ENCODE measurements at places on chromosomes 16 and 17.

DNA sequence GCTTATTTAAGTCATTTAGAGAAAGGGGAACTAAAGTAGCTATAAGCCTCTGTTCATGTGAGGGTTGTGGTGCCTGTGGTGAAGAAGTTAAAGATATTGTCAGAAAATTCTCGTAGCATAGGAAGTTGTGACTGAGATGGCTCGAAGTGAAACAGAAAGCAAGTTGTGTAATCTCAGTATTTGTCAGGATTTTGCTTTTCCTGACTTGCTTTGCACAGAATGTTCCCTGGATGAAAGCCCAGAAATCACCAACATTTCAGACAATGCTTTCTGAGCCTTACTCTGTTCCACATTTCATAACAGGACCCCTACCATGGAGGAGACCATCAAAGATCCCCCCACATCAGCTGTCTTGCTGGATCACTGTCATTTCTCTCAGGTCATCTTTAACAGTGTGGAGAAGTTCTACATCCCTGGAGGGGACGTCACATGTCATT, 10.6 kb downstream of the CALCOCO2 start:
- DNase-seq, result peak; percentile 92

GRCh38 chr17:38947189-38947588, 20.0 kb downstream of the FBXO47 start:
- DNase-seq, result no peak

GRCh38 chr17:59651346-59651745, 31.7 kb downstream of the CLTC start:
- peak; percentile 50 for DNase-seq

- DNase-seq, result peak; percentile 6
These were observed 256.6 kb downstream of the CPPED1 start for GRCh38 chr16:12546918-12547607.

GRCh38 chr16:80720804-80721371, 83.5 kb downstream of the CDYL2 start:
- DNase-seq, result peak; percentile 9

DNA sequence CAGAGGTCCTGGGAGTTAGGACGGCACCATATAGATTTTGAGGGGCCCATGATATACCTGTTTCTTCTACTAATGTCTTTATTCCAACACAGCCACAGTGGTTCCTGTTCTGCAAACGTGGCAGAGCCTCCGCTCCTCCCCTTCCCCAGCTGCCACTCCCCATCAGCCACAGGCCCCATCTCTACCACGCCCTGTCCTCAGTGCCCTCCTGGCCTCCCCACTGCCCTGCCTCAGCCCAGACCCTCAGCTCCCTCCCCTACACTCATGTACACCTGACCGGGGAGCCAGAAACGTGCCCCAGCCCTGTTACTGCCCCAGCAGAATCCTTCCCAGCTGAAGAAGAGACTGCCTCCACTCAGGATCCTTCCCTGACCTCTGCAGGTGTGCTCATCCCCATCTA, 11.9 kb upstream of the RBFOX3 start:
- DNase-seq, result no peak

DNA sequence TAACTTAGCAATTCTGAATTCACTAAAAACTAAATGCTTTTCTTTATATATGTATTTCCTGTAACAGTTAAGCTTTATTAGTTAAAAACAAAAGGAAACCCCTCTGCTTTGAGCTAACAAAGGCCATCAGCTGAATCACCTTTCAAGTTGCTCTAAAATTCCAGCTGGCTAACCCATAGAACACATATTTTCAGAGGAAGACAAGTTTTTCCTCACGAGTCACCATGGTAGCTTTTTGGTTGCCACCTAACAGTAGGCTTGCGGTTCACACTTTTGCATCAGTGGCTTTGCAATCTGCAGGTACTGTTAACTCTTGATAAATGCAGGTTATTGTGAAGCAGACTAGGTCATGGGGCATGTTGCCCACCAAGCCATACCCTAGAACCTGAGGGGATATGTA, 57.6 kb upstream of the IRX5 start:
- DNase-seq, result no peak

DNA sequence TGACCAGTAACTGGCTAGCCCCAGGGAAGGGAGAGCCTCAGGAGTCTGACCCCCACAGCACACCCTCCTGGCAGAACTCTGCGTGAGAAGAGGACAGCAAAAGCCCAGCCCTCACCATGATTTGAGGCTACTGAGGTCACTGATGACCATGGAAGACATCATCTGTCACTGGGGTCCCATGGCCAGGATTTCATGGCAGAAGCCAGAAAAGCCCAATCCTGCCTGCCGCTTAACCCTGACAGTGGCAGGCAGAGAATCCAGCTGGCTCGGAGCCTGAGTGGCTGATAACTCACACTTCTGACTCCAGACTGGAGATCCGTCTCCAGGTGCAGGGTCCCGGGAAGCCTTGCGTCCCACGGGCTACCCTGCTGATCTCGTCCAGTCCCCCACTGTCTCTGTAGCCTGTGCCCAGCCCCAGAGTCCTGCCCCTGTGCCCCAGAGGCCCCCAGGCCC, 17.5 kb downstream of the GRIN2C start:
- DNase-seq, result no peak

- no peak for DNase-seq
These were observed 10.0 kb downstream of the C16orf96 start for GRCh38 chr16:4566144-4566543.

- no peak for DNase-seq
These were observed 9.7 kb downstream of the ADGRG3 start for GRCh38 chr16:57677622-57678369.

DNA sequence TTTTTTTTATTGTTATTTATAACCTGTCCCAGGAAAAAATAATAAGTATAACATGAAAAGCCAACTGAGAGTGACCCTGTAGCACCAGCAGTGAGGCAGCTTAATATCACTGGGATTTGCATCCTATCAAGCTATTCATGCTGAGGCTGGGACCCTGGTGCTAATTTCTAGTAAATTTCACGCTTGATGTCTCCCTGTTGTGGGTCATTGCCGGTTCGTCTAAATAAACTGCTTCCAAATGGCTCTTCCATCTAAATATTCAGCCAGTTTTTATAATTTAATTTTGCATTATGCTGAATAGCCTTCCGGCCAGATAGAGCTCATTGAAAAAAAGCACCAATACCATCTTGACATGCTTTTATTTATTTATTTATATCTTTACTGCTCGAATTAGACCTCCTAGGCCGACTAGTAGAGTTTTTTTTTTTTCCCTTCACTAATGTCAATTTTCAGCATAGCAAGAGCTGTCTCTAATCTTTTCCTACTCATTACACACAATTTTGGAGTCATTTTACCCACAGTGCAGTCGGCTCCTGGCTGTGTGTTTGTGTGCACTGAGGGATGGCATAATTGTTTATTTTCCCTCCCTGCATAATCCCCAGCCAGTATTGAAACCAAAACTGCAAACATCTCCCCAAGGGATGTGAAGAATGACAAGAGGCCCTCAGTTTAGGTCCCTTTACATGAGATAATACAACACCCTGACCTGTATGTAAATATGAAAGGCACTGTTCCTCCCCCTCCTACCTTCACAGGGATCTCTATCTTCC, 168.8 kb downstream of the AATF start:
- peak; percentile 55 for DNase-seq

- no peak for DNase-seq
These were observed 21.0 kb upstream of the RAP1GAP2 start for GRCh38 chr17:2775206-2775605.

DNA sequence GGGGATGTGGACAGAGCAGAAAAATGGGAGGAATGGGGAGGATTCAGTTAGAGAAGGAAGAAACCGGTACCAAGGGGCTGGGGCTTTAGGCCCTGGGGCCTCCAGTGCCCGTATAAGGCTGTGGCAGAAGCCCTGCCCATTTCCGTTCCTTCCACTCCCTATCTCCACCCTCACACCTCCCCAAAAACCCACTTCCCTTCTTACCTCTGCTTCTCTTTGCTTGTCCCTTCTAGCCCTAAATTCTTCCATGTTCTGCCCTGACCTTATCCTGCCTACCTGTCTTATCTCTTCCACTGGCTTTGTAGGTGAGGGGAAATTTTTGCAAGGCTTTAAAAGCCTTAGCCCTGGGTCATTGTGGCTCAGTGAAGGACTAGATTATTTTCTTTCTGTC, 4.1 kb downstream of the RNF167 start:
- no peak for DNase-seq

- peak; percentile 6 for DNase-seq
These were observed 14.4 kb downstream of the KIF2B start for GRCh38 chr17:53837131-53837530.

DNA sequence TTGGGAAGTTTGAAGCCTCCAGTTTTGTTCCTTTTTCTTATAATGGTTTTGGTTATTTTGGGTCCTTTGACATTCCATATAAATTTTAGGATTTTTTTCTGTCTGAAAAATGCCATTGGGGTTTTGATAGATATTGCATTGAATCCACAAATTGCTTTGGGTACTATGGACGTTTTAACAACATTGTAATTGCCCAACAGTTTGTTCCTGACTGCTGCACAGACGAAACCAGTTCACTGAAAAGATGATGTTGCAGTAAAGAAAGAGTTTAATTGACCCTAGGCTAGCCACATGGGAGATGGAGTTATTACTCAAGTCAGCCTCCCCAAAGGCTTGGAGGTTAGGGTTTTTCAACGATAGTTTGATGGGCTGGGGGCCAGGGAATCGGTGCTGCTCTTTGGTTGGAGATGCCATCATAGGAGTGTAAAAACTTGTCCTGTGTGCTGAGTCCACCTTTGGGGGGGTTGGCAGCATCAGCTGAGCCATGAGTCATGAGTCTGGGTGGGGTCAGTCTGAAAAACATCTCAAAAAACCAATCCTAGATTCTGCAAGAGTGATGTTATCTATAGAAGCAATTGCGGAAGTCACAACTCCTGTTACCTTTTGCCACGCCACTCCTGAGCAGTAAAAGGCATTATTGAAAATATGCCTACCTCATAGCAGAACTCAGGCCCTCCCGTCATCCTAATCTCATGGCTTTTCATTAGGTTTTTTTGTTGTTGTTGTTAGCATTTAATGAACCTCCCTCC, 2.7 kb upstream of the PRSS41 start:
- DNase-seq, result no peak

DNA sequence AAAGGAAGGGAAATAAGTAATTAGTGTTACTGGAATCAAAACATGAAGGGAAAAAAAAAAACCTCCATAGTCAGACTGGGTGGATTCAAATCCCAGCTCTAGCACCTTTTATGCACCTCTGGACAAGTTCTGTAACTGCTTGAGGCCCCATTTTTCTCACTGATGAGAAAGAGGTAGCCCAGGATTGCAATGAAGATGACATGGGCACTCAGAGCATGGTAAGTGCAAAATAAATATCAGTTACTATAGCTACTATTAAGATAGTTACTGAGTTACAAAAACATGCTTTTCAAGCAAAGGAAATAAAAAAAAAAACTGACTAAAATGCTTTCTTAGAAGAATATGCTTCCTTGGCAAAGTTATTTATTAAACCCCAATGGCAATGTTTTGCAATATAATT, 58.8 kb downstream of the CEP95 start:
- DNase-seq, result no peak

DNA sequence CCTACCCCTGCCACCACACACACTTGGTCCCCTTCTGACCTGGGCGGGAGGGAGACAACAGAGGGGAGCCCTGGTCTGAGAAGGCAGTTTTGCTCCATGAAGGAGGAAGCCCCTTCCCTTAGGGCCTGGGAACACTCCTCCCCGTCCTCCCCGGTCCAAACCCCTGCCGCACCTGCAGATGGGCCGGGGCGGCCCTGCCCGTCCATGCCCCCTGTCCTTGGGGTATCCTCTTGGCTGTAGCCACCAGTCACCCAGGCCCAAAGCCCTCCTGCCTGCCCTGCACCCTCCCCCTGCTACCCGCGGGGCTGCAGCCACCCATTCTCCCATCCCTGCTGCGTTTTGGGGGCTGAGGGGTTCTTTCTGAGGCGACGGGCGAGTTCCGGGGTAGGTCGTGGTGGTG, 33.9 kb downstream of the GSE1 start:
- DNase-seq, result no peak

GRCh38 chr16:86951831-86952598, 365.2 kb downstream of the C16orf95 start:
- peak; percentile 97 for DNase-seq

GRCh38 chr17:7133424-7133823, 18.8 kb upstream of the ASGR2 start:
- no peak for DNase-seq

DNA sequence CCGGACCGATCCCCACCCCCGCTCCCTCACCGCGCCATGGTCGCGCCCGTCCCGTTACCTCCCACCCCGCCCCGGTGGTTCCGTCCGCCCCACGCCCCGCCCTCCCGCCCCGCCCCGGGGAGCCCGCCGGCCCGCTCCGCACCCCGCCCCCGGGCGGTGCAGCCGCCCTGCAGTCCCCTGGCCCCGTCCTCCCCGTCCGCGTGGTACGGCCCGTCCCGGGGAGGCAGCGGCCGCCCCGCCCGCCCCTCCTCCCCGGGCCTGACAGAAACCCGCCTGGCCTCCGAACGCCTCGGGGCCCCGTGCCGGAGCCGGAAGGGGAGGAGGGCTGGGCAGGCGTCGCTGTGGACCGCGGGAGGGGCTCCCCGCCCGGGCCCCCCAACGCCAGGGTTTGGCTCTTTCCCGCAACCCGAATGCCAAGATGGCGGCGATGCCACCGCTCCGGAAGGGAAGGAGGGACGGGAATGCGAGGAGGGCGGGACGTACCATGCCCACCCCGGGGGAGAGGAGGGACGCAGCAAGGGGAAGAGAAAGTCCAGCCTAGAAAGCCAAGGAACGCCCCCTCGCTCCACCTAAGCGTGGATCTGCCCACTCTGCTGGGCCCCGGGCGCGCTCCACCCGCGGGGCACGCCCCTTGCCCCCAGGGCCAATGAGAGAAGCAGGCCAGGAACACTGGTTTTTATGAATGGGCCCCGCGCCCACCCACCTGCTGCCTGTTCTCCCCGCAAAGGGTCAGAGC, at the start of gene PIP4K2B:
TSS of gene PIP4K2B (minus strand) at position 56 of the 736 bp plus-strand sequence. CDS start 132 bp downstream, outside the sequence.
- peak; percentile 99 for DNase-seq

DNA sequence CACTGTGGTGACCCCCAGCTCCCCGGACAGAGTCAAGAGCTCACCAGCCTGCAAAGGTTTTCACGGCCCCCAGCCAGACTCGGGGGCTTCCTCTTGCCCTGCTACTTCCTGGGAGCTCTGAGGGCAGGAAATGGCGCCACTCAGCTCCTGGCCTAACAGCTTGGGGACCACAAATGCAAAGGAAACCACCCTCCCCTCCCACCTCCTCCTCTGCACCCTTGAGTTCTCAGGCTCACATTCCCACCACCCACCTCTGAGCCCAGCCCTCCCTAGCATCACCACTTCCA, 375 bp upstream of the SPN start:
- DNase-seq, result no peak

GRCh38 chr16:397135-397661, at the start of gene NME4:
Gene NME4 (plus strand): TSS chr16:397199. CDS start chr16:397223, 24 bp downstream.
- DNase-seq, result no peak

- DNase-seq, result no peak
These were observed 9.1 kb downstream of the NLE1 start for GRCh38 chr17:35132816-35133550.

GRCh38 chr17:71412803-71413202, 708.0 kb upstream of the SOX9 start:
- peak; percentile 99 for DNase-seq

DNA sequence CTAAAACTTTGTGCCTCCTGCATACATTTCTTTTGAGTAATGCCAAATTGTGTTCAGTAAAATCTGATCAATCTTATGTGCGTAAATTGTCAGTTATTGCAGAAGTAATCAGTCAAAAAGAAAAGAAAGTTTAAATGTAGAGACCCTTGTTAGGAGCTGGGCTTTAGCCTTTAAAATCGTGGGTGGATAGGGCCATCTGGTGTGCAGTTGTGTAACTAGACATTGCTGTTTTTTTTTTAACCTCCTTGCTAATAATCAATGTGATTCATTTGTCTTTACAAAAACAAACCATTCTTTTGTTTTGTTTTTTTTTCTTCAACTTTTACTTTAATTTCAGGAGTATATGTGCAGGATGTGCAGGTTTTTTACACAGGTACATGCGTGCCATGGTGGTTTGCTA, 5.3 kb upstream of the WWOX start:
- DNase-seq, result peak; percentile 5

GRCh38 chr16:5333991-5334390, 236.4 kb upstream of the EEF2KMT start:
- DNase-seq, result no peak
